H7 (cell line): ENCODE measurements at places on chromosomes 1 and 21. TPM values are rescaled to one million over a fixed set of nuclear protein-coding genes. Genes with fewer than 3 reads are reported as not detected.

The GNAT2 gene
- total RNA-seq, result not detected in 2 replicates

The ANGPTL3 gene
- total RNA-seq, result 0.04 TPM in 1 of 2 replicates, not detected in the other

The SPRR1A gene
- total RNA-seq, result not detected in 2 replicates

The OR2L3 gene
- not detected in 2 replicates for total RNA-seq

The SH2D1B gene
- not detected in 2 replicates for total RNA-seq

The HEYL gene
- 0.63 and 0.94 TPM in 2 replicates for total RNA-seq

The IQGAP3 gene
- total RNA-seq, result 35.6 and 36.8 TPM in 2 replicates

The CD52 gene
- total RNA-seq, result 5.1 and 8.3 TPM in 2 replicates

The HSD3B2 gene
- total RNA-seq, result 0.07 TPM in 2 replicates

The PRDM16 gene
- total RNA-seq, result 0.69 and 1.1 TPM in 2 replicates

The IGSF8 gene
- total RNA-seq, result 89.5 and 92.6 TPM in 2 replicates

The TMEM240 gene
- 13.6 and 14.3 TPM in 2 replicates for total RNA-seq

The CFHR4 gene
- 0.30 TPM in 1 of 2 replicates, not detected in the other for total RNA-seq

The KCNN3 gene
- total RNA-seq, result 0.18 and 0.62 TPM in 2 replicates

The AIRE gene
- total RNA-seq, result 0.07 and 0.31 TPM in 2 replicates

The ALG14 gene
- total RNA-seq, result 0.67 and 0.73 TPM in 2 replicates

The NUF2 gene
- total RNA-seq, result 55.3 and 98.7 TPM in 2 replicates

The RORC gene
- total RNA-seq, result 0.18 and 0.42 TPM in 2 replicates

The C1orf141 gene
- total RNA-seq, result not detected in 2 replicates

The INAVA gene
- 44.5 and 53.8 TPM in 2 replicates for total RNA-seq

The BSND gene
- 0.30 and 0.62 TPM in 2 replicates for total RNA-seq

The OR2T29 gene
- total RNA-seq, result not detected in 2 replicates

The OR2T2 gene
- not detected in 2 replicates for total RNA-seq

The ADAMTSL4 gene
- 4.2 and 8.1 TPM in 2 replicates for total RNA-seq

The NUAK2 gene
- total RNA-seq, result 9.2 and 9.8 TPM in 2 replicates

The EDARADD gene
- total RNA-seq, result 1.3 and 2.1 TPM in 2 replicates

The KLHDC8A gene
- 2.3 and 5.0 TPM in 2 replicates for total RNA-seq

The TMPRSS15 gene
- total RNA-seq, result not detected in 2 replicates

The HENMT1 gene
- 17.5 and 18.0 TPM in 2 replicates for total RNA-seq

The NES gene
- 220 and 231 TPM in 2 replicates for total RNA-seq

The LRRC7 gene
- 0.11 and 0.24 TPM in 2 replicates for total RNA-seq

The TMPRSS3 gene
- not detected in 2 replicates for total RNA-seq

The TRIM45 gene
- total RNA-seq, result 8.4 and 12.7 TPM in 2 replicates

The LCE1B gene
- total RNA-seq, result not detected in 2 replicates

The TACSTD2 gene
- 0.14 and 0.33 TPM in 2 replicates for total RNA-seq

The KRTAP19-5 gene
- not detected in 2 replicates for total RNA-seq

The CD1D gene
- 5.9 and 6.4 TPM in 2 replicates for total RNA-seq

The CELA2B gene
- total RNA-seq, result not detected in 2 replicates

The HES3 gene
- 28.2 and 38.8 TPM in 2 replicates for total RNA-seq

The DMRTA2 gene
- total RNA-seq, result 0.10 TPM in 1 of 2 replicates, not detected in the other

The AQP10 gene
- total RNA-seq, result not detected in 2 replicates

The DIO1 gene
- 0.41 TPM in 1 of 2 replicates, not detected in the other for total RNA-seq

The FAM76A gene
- total RNA-seq, result 14.7 and 27.1 TPM in 2 replicates

The DCDC2B gene
- not detected in 2 replicates for total RNA-seq

The MYBPHL gene
- not detected in 2 replicates for total RNA-seq

The C1orf74 gene
- 5.9 and 6.1 TPM in 2 replicates for total RNA-seq

The SMPDL3B gene
- 8.6 and 14.8 TPM in 2 replicates for total RNA-seq

The SPRR3 gene
- not detected in 2 replicates for total RNA-seq

The ELOA gene
- 54.0 and 55.4 TPM in 2 replicates for total RNA-seq

The SERTAD4 gene
- total RNA-seq, result 8.7 and 12.0 TPM in 2 replicates

The COL24A1 gene
- 0.21 and 1.0 TPM in 2 replicates for total RNA-seq

The TMEM269 gene
- 1.00 and 1.1 TPM in 2 replicates for total RNA-seq

The GOLPH3L gene
- total RNA-seq, result 24.0 and 33.5 TPM in 2 replicates
